ENCODE measurements at places on chromosomes 13 and 19.

DNA sequence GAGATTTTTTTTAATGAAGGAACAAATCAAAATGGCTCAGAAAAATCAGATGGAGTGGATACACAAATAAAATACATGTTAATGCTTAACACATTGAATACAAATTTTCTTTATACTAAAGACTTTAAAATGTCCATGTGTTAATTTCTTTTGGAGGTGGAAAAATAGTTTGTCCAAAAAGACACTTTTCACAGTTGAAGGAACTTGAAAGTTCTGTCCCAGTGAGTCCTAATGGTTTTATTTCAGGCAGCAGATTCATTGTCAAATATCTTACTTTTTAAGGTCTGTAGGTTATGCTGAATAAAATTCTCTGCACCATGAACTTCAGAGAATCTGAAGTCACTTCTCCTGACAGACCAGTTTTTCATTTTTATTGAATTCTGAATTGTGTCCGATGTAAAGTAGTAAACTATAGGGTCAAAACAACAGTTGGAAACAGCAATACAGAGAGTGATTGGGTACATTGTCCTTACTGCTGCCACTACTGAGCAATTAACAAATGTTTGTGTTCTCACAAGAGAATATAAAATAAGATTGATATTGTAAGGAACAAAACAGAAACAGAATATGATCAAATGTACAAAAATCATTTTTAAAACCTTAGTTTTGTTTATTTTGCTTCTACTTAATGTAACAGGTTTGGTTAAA is 1.6 kb downstream of the LPAR6 start:
- DNase-seq: no peak

DNA sequence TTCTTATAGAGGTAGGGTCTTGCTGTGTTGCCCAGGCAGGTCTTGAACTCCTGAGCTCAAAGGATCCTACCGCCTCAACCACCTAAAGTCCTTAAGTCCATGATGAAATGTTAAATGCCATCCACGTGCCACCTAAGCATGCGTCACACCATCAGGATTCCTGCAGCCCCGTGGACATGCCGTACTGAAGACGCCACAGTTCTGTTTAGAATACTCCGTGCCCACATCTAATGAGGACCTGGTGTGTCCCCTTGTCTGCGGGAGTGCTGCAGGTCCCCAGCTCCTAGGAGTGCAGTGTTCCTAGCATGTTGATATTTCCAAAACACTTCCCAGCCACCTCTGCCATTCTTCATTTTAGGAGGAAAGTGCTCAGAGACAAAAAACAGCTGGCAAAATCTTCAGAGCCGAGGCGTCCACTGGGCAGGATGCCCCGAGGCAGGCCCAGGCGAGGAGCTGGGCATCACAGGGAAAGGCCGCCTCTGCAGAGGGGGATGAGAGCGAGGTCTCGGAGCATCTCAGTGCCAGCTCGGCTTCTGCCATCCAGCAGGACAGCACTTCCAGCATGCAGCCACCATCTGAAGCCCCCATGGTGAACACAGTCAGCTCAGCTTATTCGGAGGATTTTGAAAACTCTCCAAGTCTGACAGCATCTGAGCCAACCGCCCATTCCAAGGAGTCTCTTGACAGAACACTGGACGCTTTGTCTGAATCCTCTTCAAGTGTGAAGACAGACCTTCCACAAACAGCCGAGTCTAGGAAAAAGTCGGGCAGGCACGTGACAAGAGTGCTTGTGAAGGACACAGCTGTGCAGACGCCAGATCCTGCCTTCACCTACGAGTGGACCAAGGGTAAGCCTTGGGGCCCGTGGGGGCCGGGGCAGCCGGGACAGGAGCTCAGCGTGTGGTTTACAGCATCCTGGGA is 13.2 kb downstream of the C19orf44 start:
- DNase-seq: no peak

DNA sequence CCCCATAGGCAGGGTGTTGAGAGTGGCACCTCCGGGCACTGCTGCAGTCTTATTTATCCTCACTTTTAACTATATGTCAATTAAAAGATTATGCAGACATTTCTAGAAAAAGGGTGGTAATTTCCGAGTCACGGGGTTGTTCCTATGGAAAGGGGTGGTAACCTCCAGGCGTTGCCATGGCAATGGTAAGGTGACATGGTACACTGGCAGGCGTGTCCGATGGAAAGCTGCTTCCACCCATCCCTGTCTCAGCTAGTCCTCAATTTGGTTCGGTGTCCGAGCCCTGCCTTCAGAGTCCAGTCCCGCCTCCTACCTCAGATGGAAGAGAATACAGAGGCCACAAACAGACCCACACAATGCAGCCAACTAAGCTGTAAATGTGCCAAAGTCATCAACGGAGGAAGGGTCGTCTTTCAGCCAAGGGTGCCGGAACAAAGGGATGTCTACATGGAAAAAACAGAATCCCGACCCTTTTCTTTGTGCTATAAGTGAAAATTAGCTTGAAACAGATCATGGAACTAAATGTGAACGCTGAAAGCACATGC is 72.6 kb upstream of the C13orf46 start:
- no peak for DNase-seq

- no peak for DNase-seq
These were observed 7.8 kb downstream of the C19orf38 start for GRCh38 chr19:10855879-10856522.

DNA sequence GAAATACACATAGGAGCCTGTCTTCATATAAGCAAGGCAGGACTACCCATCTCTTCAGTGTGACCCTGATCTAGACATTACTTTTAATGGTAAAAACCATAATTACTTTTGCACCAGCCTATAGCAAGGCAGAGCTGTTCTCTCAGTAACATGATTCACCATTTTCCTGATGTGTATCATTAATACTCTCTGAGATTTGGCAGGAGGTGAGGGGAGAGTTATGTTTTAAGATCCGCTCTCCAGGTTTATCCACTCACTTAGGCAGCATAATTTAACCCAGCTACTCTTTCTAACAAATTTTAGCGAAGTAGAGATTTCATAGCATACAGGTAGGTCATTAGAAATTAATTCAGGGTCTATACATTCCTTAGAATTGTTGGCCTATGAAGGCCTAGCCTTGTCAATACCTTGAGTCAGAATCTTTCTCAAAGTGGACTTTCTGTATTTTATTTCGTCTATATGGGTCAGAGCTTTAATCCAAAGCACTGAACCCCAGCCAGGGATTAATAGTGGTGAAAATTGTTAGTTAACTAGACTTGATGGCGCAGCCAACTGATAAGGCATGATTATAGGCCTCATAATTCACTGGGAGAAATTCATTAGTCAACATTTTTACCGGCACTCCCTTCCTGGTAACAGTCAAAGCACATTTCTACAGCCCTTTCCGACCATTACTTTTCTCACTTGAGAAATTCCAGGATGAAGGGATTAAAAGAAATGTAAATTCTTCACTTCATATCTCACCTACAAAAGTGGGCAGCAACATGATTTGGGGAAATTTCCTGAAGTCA is 955.1 kb downstream of the DIAPH3 start:
- DNase-seq: no peak

- DNase-seq: no peak
These were observed 8.1 kb upstream of the CARM1 start for GRCh38 chr19:10863107-10863717.

GRCh38 chr13:77714119-77714755 is 16.8 kb downstream of the SLAIN1 start:
- no peak for DNase-seq

- no peak for DNase-seq
These were observed 59.1 kb upstream of the ZNF30 start for GRCh38 chr19:34867631-34868030.

DNA sequence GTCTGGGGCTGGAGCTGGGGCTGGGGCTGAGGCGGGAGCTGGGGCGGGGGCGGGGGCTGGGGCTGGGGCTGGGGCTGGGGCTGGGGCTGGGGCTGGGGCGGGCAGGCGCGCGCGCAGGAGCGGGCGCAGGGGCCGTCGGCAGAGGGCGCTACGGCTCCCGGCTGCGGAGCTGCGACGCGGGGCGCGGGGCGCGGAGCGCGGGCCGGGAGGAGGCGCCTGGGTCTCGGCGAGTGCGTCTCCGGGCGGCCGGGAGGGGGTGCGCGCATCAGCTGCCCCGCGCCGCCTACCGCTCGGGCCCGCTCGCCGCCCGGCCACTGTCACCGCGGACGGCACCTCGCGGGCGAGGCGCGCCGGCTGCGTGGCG is 422 bp upstream of the MTUS2 start:
- no peak for DNase-seq

- no peak for DNase-seq
These were observed 18.3 kb downstream of the NMRK2 start for GRCh38 chr19:3950871-3951861.

DNA sequence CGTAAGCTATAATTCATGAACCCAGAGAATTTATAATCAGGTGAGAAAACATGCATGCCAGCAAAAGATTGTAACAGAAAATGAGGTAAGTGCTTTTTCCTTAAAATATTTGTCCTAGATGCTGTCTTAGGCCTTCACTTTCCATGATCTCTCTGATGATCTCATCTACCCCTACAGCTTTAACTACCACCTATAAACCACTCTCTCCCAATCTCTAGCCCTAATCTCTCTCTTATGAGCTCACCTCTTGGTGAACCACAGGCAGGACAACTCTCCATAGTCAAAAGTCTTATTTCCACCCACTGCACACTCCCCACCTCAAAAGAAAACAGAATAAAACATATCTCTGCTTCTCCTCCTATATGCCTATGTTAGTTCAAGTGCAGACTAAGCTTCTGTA is 137.1 kb downstream of the SLC7A1 start:
- no peak for DNase-seq

DNA sequence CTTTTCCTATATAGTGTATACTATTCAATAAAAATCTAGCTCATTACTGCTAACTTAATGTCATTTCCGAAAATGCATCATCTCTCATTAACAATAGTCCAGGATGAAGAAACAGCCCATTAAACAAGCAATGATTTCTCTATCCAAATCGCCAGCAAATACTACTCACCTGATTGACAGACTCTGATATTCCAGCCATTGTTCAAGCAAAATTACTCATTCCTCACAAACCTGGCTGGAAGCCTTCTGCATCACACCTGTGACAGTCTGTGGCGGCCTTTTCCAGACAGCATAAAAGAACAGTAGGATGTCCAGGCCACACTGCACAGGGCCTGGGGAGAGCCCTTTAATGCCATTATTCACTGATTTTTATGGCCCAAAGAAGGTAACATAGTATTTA is 115.9 kb downstream of the ABCC4 start:
- DNase-seq: no peak

- DNase-seq: no peak
These were observed 7.2 kb downstream of the AXL start for GRCh38 chr19:41226053-41226873.
